RPMI7951 (cell line): ENCODE measurements at places on chromosomes 4 and X. TPM values are rescaled to one million over a fixed set of nuclear protein-coding genes. Genes with fewer than 3 reads are reported as not detected.
A peak's percentile ranks its signal among the peaks of the same experiment; 100 is the strongest.

- DNase-seq = peak; percentile 9
Observed at GRCh38 chrX:118254611-118255010, 91.3 kb upstream of the WDR44 start.

DNA sequence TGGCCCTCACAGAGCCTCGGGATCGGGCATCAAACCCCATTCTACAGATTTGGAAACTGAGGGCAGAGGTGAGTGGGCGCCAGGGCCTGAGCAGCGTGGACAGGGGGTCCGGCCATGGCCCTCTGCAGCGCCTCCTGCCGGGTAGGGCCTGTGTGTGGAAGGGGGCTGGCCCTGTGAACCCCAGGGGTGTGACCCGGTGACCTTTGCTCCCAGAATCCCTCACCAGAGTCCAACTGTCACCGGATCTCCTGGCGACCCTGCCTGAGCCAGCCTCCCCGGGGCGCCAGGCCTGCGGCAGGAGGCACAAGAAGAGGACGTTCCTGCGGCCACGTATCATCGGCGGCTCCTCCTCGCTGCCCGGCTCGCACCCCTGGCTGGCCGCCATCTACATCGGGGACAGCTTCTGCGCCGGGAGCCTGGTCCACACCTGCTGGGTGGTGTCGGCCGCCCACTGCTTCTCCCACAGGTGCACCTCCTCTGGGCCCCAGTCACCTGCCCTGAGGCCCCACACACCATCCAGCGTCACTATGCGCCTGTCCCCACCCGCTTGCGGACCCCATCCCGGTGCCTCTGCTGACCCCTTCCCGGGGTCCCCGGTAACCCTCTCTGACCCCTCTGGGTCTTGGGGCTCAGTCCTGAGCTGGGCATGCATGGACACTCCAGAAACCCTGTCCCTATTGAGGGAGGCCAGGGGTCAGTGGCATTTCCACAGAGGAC lies 4.2 kb downstream of the HGFAC start:
- DNase-seq = no peak

DNA sequence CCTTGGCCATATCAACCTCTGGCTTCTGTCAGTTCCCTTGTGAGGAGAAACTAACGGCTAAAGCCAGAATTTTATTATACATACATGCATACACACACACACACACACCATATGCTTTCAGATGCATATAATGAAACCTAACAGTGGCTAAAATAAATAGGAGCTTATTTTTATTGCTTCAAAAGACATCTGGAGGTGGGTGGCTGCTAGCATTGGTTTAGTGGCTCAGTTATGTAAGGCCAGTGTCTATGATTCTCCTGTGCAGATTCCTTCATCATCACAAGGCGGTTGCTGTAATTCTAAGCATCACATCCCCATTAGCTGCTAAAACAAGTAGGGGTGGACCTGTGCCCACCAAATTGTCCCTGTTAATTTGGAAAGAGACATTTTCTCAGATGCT lies 110.8 kb downstream of the MAPK10 start:
- DNase-seq = no peak

GRCh38 chrX:16661495-16661894 lies 11.5 kb downstream of the S100G start:
- DNase-seq = no peak

- DNase-seq = no peak
Observed at GRCh38 chr4:83546786-83547185, 10.9 kb downstream of the GPAT3 start.

GRCh38 chrX:8044947-8045346 lies 117.7 kb upstream of the PNPLA4 start:
- DNase-seq = no peak

DNA sequence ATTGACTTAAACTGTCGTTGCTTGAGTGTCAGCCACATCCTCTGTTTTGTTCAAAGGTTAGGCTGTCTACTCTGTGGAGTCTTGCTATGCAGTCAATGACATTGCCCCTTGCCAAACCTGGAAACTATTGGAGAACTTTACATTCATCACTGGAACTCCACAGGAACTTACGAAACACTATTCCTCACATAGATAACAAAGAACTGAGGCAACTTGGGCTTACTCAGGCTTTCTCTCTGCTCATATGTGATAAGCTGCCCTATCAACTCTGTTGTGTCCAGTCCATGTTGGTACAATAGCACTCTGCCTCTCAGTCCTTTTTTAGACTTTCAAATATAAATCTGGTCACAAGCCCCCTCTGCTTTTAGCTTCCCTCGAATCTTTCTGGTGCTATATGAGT lies 9.4 kb downstream of the NPY5R start:
- DNase-seq = no peak

- peak; percentile 42 for DNase-seq
Observed at GRCh38 chr4:73308286-73308685, 49.7 kb upstream of the ANKRD17 start.

GRCh38 chr4:26235500-26235899 lies 85.3 kb upstream of the RBPJ start:
- peak; percentile 87 for DNase-seq

- no peak for DNase-seq
Observed at GRCh38 chr4:2408401-2408958, 10.0 kb downstream of the ZFYVE28 start.

DNA sequence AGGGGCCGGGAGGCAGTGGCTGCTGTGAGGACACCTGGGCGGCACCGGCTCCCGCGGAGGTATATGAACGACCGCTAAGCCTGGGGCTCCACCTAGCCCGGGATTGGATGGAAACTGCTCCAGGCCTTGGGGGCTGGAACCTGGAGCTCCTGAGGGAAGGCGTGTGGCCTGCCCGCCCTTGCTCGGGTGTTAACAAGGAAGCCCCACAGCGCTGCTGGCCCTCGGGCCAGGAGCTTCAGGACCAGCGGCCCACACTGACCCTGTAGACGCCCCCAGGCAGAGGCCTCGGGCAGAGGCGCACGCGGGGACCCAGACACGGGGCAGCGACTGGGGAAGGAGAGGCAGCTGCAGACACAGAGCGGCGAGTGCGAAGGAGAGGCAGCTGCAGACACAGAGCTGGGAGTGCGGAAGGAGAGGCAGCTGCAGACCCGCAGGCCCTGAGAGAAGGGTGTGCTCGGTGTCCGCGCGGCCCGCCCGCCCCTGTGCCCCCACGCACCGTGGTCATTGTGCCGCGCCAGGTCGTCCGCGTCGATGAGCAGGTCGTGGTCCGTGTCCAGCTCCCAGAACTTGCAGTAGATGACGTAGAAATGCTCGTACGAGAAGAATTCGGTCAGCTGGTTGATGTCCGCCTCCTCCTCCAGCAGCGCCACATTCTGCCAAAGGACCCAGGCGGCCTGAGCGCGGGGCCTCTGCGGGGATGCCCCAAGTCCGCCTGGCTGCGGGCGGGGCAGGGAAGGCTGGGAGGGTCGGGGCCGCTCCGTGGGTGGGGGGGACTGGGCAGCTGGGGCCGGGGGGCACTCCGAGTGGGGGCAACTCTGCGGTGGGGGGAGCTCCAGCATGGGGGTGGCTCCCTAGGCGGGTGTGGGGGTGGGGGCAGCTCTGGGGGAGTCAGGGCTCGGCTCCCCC lies 26.7 kb upstream of the GTPBP6 start:
- DNase-seq = no peak

GRCh38 chr4:53193111-53193510 lies 172.8 kb downstream of the SCFD2 start:
- no peak for DNase-seq

The MND1 gene
- total RNA-seq = 27.2 and 36.0 TPM in 2 replicates

The PPEF1 gene
- 0.29 TPM in 1 of 2 replicates, not detected in the other for total RNA-seq

The RAB39B gene
- 0.10 and 0.48 TPM in 2 replicates for total RNA-seq

The PLP1 gene
- total RNA-seq = 3.1 and 3.3 TPM in 2 replicates

The PIR gene
- 25.1 and 27.3 TPM in 2 replicates for total RNA-seq

The CXCL1 gene
- total RNA-seq = 21.0 and 24.3 TPM in 2 replicates

The SYAP1 gene
- total RNA-seq = 26.7 and 28.1 TPM in 2 replicates
